ENCODE measurements at places on chromosomes 12 and 14. TPM values are rescaled to one million over a fixed set of nuclear protein-coding genes. Genes with fewer than 3 reads are reported as not detected.

Gene PPP1CC
- polyA plus RNA-seq: 167 TPM

GRCh38 chr14:26773906-26774593, 176.2 kb upstream of the NOVA1 start:
- no peak for DNase-seq

DNA sequence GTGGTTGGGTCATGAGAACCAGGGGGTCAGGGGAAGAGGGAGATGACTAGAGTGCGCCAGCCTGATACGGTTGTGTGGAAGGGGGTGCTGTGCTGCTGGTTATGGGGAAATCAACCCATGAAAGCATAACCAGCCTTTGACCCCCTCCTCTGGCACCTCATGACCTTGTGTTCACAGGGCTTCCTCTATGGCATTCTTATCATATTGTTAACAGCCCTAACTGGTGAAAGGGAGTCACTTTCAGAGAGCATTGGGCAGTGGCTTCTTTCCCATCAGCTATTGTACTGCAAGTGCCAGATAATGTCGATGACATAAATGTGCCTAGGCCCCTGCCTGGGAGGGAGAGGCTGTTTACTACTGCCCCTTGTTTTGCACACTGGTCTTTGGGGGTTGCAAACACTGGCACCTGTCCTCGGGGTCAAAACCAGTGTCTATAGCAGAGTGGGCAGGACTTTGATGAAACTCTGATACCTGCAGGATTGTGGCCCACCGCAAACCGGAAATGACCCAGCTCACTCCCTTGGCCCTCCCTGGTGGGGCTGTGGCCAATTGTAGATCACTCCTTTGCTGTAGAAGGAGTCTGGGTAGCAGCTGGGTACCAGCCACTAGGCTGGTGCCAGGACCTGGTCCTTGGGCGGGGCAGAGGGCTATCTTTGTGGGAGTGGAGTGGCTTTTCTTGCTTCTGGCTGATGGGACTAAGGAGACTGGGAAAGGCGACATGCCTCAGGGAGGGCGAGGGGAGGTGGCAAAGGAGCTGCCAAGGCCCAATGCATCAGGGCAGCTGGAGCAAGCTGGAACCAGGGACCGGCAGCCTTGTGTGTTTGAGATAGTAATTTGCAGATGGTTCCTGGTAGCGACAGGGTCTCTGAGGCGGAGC, 634 bp upstream of the TMEM63C start:
- no peak for DNase-seq

DNA sequence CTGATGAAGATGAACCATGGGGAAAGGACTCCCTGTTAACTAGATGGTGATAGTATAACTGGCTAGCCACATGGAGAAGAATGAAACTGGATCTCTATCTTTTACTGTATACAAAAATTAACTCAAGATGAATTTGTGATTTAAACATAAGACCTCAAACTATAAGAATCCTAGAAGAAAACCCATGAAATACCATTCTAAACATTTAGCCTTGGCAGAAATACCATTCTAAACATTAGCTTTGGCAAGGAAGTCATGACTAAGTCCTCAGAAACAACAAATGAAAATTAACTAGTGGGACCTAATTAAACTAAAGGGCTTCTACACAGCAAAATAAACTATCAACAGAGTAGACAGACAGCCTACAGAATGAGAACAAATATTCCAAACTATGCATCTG, 28.4 kb upstream of the NOVA1 start:
- DNase-seq: no peak

Gene TC2N
- polyA plus RNA-seq: 0.14 TPM

Gene RILPL1
- 19.8 TPM for polyA plus RNA-seq

GRCh38 chr12:121958541-121959240, 40.3 kb downstream of the CFAP251 start:
- DNase-seq: no peak

GRCh38 chr12:99097171-99097570, 452.1 kb downstream of the APAF1 start:
- DNase-seq: no peak

DNA sequence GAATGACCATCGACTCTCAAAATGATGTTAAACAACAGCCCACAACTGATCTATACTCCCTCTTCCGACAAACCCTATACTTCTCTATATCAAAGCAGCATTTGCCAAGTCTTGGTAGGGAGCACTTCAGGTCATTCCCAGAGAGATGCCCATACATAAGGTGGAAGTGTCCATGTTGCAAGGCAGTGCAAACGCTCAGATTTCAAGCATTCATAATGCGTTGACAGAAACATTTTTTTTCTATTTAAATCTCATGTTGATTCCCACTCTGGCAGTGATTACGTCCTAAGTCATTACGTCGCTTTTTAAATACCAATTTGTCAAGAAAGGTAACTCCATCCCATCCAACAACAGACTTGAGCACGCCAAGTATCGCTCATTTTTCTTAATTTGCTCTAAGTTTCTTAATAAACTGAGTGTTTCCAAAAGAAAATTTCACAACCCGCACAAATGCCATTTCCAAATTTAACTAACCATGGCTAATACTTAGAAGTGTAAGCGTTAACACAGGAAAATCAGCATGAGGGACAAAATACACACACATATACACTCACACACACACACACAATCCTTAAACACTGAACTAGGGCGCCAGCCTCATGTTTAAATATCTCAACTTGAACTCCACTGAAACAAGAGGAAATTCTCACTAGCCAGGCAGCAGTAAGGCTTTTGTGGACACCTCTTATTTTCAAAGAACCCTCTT, 1.1 kb downstream of the GXYLT1 start:
- no peak for DNase-seq

DNA sequence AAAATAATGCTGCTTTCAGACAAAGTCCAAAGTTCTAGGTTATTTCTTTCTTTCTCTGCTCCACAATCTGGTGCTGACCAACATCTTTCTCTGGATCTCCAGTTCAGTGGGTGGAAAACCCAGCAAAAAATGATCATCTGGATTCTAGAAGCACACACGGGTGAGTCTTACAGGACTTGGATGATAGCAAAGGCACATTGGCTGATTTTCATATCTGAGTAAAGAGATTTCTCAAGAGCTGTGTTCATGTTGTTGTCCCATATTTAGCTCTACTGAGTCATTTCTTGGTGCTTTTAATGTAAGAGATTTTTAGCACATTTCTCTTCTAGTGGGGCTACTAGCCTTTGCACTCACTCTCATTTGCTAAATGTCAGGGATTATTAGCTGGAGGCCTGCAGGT, 336.7 kb downstream of the GALC start:
- DNase-seq: no peak

- DNase-seq: no peak
Observed at GRCh38 chr14:59787045-59787674, 83.4 kb downstream of the RTN1 start.

- no peak for DNase-seq
Observed at GRCh38 chr14:103710771-103711377, 4.4 kb downstream of the XRCC3 start.

DNA sequence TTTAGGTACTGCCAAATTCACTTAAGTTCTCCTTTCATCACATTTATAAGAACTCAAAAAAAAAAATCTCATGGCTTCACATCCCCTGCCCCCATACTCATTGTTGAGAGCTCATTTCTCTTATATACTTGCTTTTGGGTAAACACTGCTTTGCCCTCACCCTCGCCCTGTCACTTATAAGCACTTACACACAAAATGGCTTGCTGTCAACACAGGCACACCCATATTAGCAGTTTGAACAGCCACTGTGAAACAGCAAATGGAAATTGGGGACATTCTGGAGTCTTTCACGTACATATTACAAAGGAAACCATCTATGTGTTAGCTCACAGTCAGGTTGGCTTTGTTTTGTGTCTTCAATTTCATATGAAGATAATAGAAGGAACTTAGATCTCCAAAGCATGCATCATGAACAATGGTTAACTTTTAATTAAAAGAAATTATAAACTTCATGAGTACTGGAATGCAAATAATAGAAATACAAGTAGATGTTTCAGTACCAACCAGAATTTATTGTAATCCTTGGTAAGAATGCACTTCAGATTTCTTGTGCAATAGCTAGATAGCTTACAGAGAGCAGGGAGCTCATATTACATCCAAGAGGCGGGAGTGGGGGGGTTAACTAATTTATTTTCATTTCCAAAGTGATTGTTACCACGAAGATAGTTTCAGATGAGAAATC, 272.2 kb downstream of the ALG10B start:
- no peak for DNase-seq

Gene NTN4
- 147 TPM for polyA plus RNA-seq

Gene PTGDR
- not detected for polyA plus RNA-seq

Gene DAO
- not detected for polyA plus RNA-seq

DNA sequence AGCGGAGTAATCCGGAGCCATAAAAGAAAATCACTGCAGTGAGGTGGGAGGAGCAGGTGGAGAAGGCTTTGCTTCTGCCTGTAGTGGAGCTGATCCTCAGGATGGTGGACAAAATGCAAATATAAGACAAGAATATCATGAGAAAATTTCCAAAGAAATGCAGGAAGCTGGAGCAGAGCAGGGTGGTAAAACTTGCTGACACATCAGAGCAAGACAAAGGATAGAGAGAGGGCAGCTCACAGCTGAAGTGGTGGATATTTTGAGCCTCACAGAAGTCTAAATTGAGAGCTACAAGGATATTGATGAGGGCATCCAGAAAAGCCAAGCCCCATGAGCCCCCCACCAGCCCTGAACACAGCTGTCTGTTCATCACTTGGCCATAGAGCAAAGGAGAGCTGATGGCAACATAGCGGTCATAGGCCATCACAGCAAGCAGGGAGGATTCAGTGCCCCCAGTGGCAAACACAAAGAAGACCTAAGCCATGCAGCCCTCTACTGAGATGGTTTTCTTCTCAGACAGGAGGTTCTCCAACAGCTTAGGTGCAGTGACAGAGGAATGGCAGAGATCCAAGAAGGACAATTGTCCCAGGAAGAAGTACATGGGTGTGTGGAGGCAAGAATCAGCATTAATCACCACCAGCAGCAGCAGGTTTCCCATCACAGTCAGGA, 30.0 kb upstream of the ANP32D start:
- DNase-seq: no peak

Measured in AG04450 (cell line).